ENCODE measurements at places on chromosomes 4 and X.

GRCh38 chr4:119218093-119218492 is 5.6 kb downstream of the USP53 start:
- H3K36me3 ChIP-seq, result peaks cover 16% of the 10 kb centered on the region
- no peak overlapping the region for H3K4me3 ChIP-seq
- H3K27me3 ChIP-seq, result no peaks in the 10 kb centered on the region
- H3K4me1 ChIP-seq, result no peaks in the 10 kb centered on the region

GRCh38 chr4:71261633-71262121 is 77.1 kb upstream of the SLC4A4 start:
- H3K4me3 ChIP-seq, result no peak overlapping the region
- no peak for DNase-seq
- H3K27ac ChIP-seq, result no peak overlapping the region

DNA sequence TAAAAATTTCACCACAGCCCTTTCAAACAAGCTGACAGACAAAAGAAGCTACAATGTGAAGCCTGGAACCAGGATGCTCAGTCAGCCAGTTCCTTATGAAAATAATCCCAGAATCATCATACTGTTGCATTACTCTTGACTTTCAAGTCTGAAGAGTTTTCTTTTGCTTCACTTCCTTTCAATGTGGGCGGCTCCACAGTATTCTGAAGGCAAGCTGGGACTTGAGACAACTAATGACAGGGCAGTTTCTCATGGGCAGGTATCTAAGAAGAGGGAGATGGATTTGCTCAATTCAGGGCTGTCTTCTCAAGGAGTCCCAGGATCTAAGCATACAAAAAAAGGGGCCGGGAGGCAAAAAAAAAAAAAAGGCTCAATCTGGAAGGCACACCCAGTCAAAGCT is 173.4 kb downstream of the PAPSS1 start:
- no peaks in the 10 kb centered on the region for H3K27me3 ChIP-seq
- H3K4me3 ChIP-seq, result no peak overlapping the region
- no peak overlapping the region for H3K27ac ChIP-seq
- no peak for DNase-seq
- no peaks in the 10 kb centered on the region for H3K4me1 ChIP-seq

GRCh38 chr4:97987019-97987648 is 156.1 kb downstream of the STPG2 start:
- H3K36me3 ChIP-seq, result no peaks in the 10 kb centered on the region
- no peak overlapping the region for H3K27ac ChIP-seq
- H3K4me1 ChIP-seq, result no peaks in the 10 kb centered on the region
- no peak overlapping the region for H3K4me3 ChIP-seq

GRCh38 chr4:122602277-122603142 is 18.4 kb downstream of the IL21 start:
- no peak for DNase-seq
- H3K27me3 ChIP-seq, result no peaks in the 10 kb centered on the region
- no peaks in the 10 kb centered on the region for H3K36me3 ChIP-seq
- no peak overlapping the region for H3K27ac ChIP-seq
- peaks cover 6% of the 10 kb centered on the region for H3K4me1 ChIP-seq
- H3K4me3 ChIP-seq, result no peak overlapping the region

DNA sequence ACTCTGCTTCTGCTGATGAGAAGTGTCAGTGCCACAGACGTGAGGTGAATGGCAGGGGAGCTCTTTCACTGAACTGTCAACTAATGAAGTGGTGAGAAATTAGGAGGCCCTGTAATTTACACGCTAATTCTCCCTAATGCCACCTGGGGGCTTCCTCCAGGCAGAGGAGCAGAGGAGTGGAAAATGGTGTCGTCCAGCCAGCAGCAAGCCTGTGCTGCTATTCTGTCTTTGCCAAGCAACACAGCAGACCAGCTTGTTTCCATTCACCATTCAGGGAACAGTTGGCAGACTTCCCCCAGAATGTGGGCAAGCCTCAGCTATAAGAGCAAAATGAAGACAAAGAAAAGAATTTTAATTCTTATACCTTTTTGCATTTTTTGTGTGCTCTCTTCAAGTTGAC is 245.2 kb upstream of the TET2 start:
- H3K36me3 ChIP-seq, result peaks cover 8% of the 10 kb centered on the region
- DNase-seq, result peak; percentile 28
- no peak overlapping the region for H3K27ac ChIP-seq

- no peak overlapping the region for H3K4me3 ChIP-seq
- DNase-seq, result no peak
- H3K36me3 ChIP-seq, result no peaks in the 10 kb centered on the region
These were observed 245.5 kb downstream of the BANK1 start for GRCh38 chr4:102036016-102036415.

GRCh38 chr4:151358266-151358665 is 32.9 kb upstream of the SH3D19 start:
- no peaks in the 10 kb centered on the region for H3K27me3 ChIP-seq
- no peak for DNase-seq
- H3K36me3 ChIP-seq, result no peaks in the 10 kb centered on the region
- no peaks in the 10 kb centered on the region for H3K4me1 ChIP-seq

DNA sequence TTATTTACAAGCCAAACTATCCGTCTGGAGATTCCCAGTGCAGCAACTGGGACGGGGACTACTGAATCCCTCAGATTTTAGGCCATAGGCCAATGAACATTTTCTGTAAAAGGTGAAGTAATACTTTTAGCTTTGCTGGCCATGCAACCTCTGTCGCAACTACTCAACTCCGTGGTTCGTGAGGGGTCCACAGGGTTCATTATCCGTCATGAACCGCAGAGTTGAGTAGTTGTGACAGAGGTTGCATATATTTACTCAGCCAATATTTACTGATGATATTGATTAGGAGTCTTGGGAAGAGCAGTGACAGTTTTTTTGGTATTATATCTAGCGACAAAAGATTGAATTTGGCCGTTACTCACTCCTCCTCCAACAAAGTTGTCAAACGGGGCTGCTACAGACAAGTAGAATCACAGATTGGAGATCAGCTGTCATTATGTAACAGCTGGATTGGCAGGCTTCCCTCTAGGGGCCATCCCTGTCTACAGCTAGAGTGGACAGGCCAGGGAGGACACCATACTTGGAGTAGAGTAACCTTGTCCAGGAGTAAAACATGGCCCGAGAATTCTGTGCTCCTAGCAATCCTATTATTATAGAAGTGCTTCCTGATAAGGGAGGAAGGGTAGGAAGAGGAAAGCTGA is 37.2 kb upstream of the CD38 start:
- no peak overlapping the region for H3K4me3 ChIP-seq
- DNase-seq, result no peak
- no peaks in the 10 kb centered on the region for H3K27me3 ChIP-seq
- H3K4me1 ChIP-seq, result no peaks in the 10 kb centered on the region
- no peak overlapping the region for H3K27ac ChIP-seq

GRCh38 chr4:3219761-3220475 is 29.0 kb upstream of the MSANTD1 start:
- H3K27me3 ChIP-seq, result no peaks in the 10 kb centered on the region
- H3K4me3 ChIP-seq, result no peak overlapping the region
- no peak overlapping the region for H3K27ac ChIP-seq
- no peaks in the 10 kb centered on the region for H3K4me1 ChIP-seq

DNA sequence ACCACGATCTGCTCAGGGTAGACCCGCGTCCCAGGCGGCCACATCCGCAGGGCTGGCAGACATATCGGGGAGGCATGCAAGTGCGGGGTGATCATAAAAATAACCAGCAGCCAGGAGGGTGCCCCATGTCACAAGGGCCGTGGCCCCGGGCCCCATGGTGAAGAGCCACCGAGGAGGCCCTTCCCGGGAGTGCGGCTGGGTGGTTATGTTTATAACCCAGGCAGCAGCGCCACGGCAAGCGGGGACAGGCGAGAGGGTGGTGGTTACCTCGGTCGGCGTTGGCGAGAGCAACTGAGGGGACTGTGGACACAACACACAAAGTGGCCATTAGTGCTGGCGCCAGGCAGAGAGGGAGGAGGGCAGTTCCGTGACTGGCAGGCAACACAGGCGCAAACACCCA is 92.7 kb upstream of the AFAP1 start:
- no peak overlapping the region for H3K4me3 ChIP-seq
- H3K27me3 ChIP-seq, result no peaks in the 10 kb centered on the region
- DNase-seq, result no peak
- no peaks in the 10 kb centered on the region for H3K36me3 ChIP-seq
- H3K27ac ChIP-seq, result no peak overlapping the region

DNA sequence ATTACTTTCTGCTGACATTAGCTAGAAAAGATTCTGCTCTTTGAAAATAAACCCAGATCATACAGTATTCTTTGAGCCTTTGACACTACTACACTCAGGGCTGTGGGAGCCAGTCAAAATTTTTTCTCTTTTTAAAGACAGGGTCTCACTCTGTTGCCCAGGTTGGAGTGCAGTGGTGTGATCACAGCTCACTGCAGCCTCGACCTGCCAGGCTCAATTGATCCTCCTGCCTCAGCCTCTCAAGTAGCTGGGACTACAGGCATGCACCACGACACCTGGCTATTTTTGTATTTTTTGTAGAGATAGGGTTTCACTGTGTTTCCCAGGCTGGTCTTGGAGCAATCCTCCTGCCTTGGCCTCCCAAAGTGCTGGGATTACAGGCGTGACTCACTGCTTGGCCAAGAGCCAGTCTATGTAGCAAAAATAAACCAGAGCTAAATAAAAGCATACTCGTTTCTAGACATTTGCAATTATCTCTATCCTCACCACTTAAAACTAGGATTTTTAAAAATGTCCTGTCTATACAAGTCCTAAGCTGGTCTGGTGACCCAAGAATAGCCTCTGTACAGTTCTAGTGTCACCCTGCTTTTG is 43.2 kb downstream of the AKAP4 start:
- no peaks in the 10 kb centered on the region for H3K4me1 ChIP-seq
- H3K36me3 ChIP-seq, result peaks cover 17% of the 10 kb centered on the region
- no peaks in the 10 kb centered on the region for H3K27me3 ChIP-seq
- H3K27ac ChIP-seq, result no peak overlapping the region
- H3K4me3 ChIP-seq, result no peak overlapping the region
- no peak for DNase-seq

- H3K36me3 ChIP-seq, result peaks cover 9% of the 10 kb centered on the region
- no peaks in the 10 kb centered on the region for H3K27me3 ChIP-seq
- DNase-seq, result peak; percentile 17
- H3K4me3 ChIP-seq, result no peak overlapping the region
These were observed 2.2 kb downstream of the PDE6B start for GRCh38 chr4:627347-628125.

- H3K4me1 ChIP-seq, result no peaks in the 10 kb centered on the region
- peaks cover 5% of the 10 kb centered on the region for H3K36me3 ChIP-seq
- no peak overlapping the region for H3K27ac ChIP-seq
These were observed 169.6 kb upstream of the GATB start for GRCh38 chr4:151930372-151930771.

GRCh38 chr4:6692379-6692778 is 1.3 kb upstream of the S100P start:
- no peak overlapping the region for H3K27ac ChIP-seq
- no peak overlapping the region for H3K4me3 ChIP-seq
- no peak for DNase-seq
- no peaks in the 10 kb centered on the region for H3K4me1 ChIP-seq
- peaks cover 3% of the 10 kb centered on the region for H3K36me3 ChIP-seq

DNA sequence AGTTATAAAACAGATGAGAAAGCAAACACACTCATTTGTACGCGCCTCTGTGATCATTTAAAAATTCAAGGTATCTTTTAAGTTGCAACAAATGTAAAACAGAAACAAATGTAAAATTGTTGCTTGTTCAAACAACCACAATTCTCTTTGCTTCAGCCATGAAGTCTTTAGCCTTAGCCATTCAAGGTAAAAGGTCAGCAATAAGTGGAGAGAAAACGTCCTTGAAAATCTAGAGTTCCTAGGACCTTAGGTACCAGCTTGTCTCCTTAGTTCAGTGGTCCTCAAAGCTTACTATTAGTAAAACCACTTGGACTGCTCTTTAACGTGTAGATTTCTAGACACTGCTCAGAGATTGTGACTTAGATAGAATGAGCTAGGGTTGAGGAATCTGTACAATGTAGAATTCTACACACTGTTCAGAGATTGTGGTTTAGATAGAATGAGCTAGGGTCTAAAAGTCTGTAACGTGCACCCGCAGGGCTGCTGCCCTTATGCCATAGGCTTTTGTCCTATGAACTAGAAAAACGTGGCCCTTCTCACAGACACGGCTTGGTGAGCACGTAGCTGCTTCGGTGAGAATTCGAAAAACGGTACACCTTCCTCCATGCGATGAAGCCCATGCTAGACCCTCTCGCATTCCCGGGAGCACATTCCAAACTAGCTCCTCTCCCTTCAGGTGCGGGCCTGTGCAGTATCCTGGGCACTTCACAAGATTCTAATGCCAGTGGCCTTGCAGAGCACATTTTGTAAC is 1.7 kb downstream of the PLAC8 start:
- H3K27ac ChIP-seq, result no peak overlapping the region
- no peaks in the 10 kb centered on the region for H3K36me3 ChIP-seq
- no peak overlapping the region for H3K4me3 ChIP-seq
- DNase-seq, result no peak
- no peaks in the 10 kb centered on the region for H3K27me3 ChIP-seq

- H3K4me3 ChIP-seq, result no peak overlapping the region
- no peak overlapping the region for H3K27ac ChIP-seq
- no peak for DNase-seq
- H3K27me3 ChIP-seq, result peaks cover 25% of the 10 kb centered on the region
These were observed 4.6 kb downstream of the TMEM255A start for GRCh38 chrX:120306630-120307029.

DNA sequence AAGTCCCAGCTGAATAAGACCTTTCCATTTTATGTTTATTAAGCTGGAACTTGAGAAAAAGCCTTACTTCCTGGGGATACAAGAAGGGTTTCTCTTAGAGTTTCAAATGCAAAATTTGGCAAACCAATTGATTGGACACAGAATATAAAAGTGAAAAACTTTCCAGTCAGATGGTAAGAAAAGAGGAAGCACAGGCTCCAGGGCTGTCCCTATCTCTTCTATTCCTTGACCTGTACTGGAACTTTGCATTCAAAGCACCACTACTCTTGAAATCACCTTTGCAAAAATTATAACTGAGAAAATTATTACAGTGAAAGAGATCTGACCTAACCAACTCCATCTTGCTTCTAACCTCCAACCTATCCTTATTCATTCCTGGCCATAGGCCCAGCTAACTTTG is 11.7 kb downstream of the PROM1 start:
- H3K4me1 ChIP-seq, result peaks cover 13% of the 10 kb centered on the region
- no peak for DNase-seq
- no peak overlapping the region for H3K4me3 ChIP-seq
- H3K27me3 ChIP-seq, result no peaks in the 10 kb centered on the region

- DNase-seq, result no peak
- H3K4me3 ChIP-seq, result no peak overlapping the region
- no peak overlapping the region for H3K27ac ChIP-seq
These were observed 8.1 kb upstream of the FGFR3 start for GRCh38 chr4:1784789-1785591.

- no peaks in the 10 kb centered on the region for H3K27me3 ChIP-seq
- DNase-seq, result peak; percentile 33
- H3K4me1 ChIP-seq, result no peaks in the 10 kb centered on the region
- H3K36me3 ChIP-seq, result peaks cover 49% of the 10 kb centered on the region
These were observed 23.2 kb downstream of the PRPS2 start for GRCh38 chrX:12814420-12814819.

GRCh38 chr4:173446416-173446815 is 47.5 kb upstream of the SCRG1 start:
- no peaks in the 10 kb centered on the region for H3K36me3 ChIP-seq
- H3K4me1 ChIP-seq, result no peaks in the 10 kb centered on the region
- no peak for DNase-seq
- H3K27ac ChIP-seq, result no peak overlapping the region
- no peaks in the 10 kb centered on the region for H3K27me3 ChIP-seq
